Stimulated activated CD4-positive, alpha-beta T cell treated with anti-CD3 and anti-CD28 coated beads, Interleukin-12 subunit alpha, Interleukin-12 subunit beta, amount 100 ng/mL, for 4 hours (primary cell): ENCODE measurements at places on chromosomes 5 and 9.

DNA sequence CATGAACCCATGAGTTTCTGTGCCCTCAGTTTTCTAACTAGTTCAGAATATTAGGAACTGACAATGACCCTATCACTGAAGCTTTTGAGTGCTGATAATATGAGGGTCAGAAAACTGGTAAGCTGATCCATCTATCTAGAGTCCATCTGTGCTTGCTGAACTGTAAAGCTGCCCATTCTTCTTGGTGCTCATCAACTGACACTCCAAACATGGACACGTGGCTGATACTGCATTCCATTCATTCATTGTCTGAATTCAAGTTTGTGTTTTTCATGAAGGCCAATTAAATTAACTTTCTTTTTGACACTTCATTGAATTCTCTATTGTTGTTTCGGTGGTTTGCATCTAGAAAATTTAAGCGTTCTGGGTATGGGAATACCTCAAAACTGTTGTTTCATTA is 17.6 kb downstream of the NREP start:
- no peak for DNase-seq

- no peak for DNase-seq
Measured at GRCh38 chr5:59358005-59358861, 535.3 kb downstream of the PDE4D start.

GRCh38 chr9:7653262-7653661 is 146.3 kb downstream of the DMAC1 start:
- DNase-seq, result no peak

DNA sequence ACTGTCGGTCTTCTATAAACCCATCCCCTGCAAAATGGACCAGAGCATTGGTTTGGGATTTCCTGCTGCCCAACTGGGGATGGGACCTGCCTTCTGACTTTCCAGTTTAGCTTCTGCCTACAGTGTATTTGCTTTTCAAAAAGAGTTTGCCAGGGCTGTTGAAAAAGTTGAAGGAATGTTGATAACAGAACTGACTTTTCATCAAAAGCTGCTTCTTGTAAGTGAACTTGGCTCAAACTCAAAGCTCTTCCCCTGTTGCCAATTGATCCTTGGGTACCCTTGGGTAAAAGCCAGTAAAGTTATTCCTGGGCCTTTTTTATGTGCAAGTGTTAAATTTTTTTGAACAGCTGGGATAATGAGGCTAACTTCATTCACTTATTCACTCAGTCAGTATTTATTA is 142.9 kb upstream of the SLC30A5 start:
- DNase-seq, result no peak

GRCh38 chr5:23717486-23717885 is 210.1 kb downstream of the PRDM9 start:
- DNase-seq, result no peak

- no peak for DNase-seq
Measured at GRCh38 chr5:147551677-147552076, 41.8 kb upstream of the DPYSL3 start.

GRCh38 chr5:113147101-113147508 is 170.5 kb downstream of the DCP2 start:
- no peak for DNase-seq
